ENCODE measurements at places on chromosomes 6 and 20. TPM values are rescaled to one million over a fixed set of nuclear protein-coding genes. Genes with fewer than 3 reads are reported as not detected.

The FOXQ1 gene
- not detected for polyA plus RNA-seq

The EYS gene
- not detected for polyA plus RNA-seq

The GABRR1 gene
- 0.79 TPM for polyA plus RNA-seq

The MOCS1 gene
- 23.0 TPM for polyA plus RNA-seq

The B3GALT4 gene
- polyA plus RNA-seq: 8.3 TPM

Data from aorta (tissue), 5 donors.